Hypothalamus (tissue), 51 donors: ENCODE measurements at places on chromosomes 16 and 17.

GRCh38 chr16:31329671-31330552 is 25.1 kb upstream of the ITGAX start:
- no peak for DNase-seq

- peak; percentile 36 for DNase-seq
Measured at GRCh38 chr17:28896884-28897768, at the start of gene FLOT2. FLOT2 (minus strand) TSS chr17:28897733; CDS start chr17:28897574, 159 bp downstream.

GRCh38 chr17:9536061-9536460 is 39.6 kb downstream of the STX8 start:
- no peak for DNase-seq

DNA sequence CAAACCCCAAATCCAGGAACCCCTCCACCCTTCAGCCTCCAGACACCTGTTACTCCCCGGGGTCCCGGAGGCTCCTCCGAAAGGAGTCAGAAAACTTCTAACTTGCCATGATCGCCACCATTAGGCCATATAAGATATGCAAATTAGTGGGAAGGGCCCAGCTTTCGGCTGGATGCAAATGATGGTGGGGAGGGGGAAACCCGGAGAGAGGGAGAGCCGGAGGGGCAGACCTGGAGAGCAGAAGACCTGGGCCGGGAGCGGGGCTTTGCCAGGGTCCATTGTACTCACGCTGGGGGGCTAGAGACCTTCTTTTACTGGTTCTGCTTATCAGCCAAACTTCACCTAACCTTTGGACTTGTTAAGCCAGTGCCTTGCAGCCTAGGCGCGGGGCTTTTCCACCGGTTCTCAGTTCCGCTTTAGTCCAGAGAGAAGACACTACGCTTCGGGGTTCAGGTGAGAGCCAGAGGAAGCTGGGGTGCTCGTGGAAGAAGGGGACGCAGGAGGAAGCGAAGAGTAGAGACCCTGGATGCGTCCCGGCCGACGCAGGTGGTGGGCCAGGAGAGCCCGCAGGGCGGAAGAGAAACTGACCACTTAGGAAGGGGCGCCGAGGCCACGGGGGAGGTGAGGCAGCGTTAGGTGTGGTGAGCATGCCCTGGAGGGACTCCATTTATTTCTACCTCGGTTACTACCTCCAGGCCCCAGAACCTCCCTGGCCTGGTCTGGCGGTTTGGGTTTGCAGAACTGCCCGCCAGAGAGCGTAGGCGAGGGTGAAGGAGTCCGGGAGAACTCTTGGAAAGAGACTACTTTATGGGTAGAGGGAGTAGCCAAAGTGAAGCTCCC is at the start of gene HNF1B:
Gene HNF1B (minus strand): TSS at position 99 of the 840 bp plus-strand sequence. CDS start 175 bp downstream, outside the sequence.
- no peak for DNase-seq

GRCh38 chr17:41521574-41522261 is 3.0 kb upstream of the KRT15 start:
- DNase-seq = no peak

- DNase-seq = no peak
Measured at GRCh38 chr16:8956265-8957062, 7.2 kb downstream of the USP7 start.

GRCh38 chr17:80339731-80340456 is 75.1 kb upstream of the ENDOV start:
- no peak for DNase-seq

DNA sequence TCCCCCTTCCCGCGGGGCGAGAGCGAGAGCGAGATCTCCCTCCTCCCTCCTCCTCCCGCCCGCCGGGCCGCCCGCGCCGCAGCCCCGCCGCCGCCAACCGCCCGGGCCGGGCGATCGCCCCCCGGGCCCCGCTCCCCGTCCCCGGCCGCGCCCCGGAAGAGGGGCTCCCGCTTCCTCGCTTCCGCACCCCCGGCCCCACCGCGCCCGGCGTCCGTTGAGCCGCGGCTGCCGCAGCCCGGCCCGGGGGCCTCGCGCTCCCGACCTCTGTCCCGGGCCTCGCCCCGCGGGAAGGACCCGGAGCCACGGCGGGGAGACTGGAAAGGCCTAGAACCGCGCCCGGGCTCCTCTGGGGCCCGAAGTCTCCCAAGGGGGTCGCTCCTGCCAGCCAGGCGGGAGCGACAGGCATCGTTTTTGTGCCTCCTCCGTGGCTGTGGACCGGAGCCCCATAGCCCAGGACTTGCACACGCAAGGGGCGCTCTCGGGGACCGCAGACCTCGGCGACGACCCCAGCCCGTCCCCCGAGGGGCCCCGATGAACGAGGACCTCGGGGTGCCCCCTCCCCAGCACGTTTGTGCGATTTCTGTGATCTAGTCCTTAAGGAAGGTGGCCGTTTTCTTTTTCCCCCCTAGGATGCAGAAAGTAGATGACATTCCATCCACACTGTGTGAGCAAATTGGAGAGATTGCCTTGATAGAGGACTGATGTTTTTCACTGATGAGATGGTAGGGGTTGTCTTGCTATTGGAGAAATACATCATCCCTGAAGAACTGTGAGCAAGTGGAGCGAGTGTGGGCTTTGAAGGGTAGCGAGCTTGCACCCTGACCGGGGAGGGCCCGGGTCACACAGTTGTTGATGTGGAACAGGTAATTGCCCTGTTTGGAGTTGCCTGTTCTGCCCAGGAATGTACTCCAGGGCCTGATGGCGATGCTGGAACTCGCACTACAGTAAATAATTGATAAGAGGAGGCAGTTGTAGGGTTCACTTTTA is 611 bp downstream of the BANP start:
- DNase-seq = peak; percentile 55

DNA sequence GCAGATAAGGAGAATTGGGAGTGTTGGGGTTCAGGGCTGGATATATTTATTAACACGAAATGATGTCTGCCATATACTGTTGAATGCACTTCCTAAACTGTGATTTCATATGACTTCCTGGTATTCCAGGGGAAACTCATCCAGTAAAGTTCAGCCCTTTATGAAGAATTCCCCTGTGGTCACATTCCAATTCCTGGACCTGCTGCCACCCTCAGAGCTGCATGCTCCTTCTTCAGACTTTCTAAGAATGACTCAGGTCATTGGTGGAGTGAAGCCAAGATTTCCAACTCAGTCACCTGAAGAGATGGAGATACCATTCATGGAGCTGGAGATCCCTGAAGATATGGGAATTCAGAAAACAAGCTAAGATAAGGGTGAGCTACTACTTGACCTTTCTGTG is 114.2 kb upstream of the TMEM97 start:
- no peak for DNase-seq

DNA sequence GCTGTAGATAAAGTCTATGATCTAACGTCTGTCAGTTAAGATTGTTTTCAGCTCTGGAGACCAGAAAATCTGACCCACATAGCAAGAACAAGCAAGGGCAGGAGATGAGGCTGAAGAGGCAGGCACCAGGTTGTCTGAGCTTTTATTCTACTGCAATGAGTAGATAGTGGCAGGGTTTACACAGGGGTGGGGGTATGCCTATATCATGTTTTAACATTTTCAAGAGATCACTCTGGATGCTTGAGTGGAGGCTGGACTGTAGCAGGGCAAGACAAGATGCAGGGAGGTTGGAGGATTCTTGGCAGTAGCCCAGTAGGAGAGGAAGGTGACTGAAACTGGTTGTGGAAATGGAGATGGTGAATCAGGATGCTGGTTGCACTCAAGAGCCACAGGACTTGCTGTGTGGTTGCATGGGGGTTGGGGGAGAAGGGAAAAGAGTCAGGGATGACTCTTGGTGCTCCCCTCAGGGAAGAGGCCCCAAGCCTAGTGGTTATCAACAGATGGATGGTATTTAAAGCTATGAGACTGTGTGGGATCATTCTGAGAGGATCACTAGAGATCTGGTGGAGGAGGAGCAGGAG is 143.1 kb upstream of the KCNJ18 start:
- DNase-seq = no peak

DNA sequence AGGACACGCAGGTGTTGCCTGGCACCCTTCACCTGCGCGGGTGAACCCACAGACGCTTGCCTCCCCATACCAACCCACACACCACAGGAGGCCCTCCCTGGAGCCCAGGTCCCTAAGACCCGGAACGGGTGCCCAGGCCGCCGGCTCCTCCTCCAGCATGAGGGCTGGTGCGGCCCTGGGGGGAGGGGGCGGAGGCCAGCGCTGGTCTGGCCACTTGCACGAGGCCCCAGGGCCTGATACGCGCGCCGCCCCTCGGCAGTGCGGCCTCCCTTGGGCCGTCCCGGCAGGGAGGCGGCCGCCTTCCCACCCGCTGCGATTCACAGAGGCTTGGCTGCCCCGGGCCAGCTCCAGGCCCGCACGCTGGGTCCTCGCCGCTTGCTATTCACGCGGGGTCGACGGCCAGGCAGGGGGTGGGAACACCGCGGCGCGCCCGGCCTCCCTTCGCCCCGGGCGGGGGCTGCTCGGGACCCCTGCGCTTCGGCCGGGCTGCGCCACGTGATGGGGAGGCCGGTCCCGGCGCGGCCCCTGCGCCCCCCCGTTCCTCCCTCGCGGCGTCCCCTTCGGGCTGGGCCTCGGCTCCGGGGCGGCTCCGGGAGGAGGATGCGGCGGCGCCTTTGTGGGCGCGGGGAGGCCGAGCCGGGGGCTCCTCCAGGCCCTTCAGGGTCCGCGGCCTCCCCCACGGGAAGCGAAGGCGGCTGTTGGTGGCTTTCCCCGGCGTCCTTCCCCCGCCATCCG is 685 bp downstream of the FASN start:
- no peak for DNase-seq

DNA sequence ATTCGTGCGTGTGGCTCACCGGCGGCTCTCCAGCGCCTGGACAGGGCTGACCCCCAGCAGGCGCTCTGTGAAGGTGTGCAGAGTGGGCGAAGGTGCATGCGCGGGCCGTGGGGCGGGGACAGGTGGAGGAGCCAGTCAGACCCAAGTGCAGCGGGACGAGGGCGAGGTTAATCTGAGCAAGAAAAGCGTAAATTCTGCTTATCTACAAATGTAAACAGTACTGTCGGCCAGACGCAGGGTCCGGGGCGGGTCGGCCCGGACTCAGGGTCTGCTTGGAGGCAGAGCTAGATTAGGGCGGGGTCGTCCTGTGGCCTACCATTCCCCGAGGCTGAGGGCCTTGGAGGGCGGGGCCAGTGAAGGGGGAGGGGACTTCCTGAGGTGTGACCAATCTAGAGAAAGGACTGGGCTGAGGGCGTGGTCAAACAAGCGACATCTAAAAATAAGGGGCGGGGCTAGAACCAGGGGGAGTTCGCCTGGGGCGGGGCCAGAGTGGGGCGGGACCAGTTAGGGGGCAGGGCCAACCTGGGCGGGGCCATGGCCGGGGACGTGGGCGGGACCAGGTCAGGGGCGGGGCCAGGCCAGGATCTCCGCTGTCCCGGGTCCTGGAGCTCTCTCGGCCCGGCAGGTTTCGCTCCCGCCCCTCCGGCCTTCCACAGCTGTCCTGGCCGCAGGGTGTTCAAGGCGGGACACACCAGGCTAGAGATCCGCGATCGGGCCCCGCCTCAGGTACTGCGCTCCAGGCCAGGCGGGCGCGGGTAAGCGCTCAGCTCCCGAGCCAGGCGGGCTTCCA is at the start of gene SEC14L5:
Gene SEC14L5 (plus strand): TSS at position 611 of the 790 bp plus-strand sequence. CDS start 994 bp downstream, outside the sequence.
- peak; percentile 86 for DNase-seq

DNA sequence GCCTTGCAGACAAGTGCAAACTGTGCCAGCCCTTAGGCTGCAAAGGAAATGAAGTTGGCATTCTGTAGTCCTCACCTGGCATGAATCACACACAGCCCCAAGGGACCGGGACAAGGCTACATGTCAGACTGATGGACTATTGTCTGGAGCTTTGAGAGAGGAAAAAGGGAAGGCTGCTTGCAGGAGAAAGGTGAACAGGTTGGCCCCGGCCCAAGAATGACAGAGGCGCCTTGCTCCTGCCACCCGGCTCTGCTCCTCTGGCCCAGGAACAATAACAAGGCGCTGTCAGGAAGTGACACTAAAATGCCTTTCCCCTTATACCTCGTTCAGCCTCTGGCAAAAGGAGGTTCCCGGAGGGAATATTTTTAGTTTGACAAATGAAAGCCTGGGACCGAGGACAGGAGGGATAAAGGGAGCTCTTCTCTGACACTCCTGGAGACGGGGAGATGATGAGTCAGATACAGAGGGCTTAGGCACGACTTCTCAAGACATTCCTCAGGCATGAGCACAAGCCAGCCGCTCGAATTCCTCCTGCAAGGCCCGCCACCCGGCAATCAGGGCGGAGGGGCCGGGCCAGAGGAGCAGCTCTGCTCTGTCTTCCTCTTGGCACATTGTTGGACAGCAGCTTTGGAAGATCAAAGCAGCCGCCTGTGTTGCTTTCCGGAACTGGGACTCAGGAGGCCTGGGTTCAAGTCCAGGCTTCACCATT is 105.8 kb downstream of the NOG start:
- no peak for DNase-seq

DNA sequence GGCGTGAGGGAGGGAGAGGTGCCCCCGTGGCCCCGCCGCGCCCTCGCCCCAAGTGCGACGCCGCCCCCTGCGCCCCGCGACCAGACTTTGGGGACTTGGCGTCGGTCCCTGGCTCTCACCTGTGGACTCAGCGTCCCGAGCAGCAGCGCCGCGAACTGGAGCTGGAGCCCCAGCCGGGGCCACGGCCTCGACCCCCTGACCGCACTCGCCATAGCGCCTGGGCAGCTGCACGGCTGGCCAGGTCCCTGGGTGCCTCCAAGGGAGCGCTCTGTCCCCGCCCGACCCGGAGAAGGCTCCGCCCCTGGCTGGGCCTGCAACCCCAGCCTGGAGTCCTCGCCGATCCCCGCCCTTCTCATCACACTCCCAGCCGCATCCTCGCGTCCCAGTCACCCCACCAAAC is at the start of gene ERN2:
Gene ERN2 (minus strand): TSS at position 247 of the 400 bp plus-strand sequence. CDS start 35 bp downstream, at position 212.
- DNase-seq = no peak

DNA sequence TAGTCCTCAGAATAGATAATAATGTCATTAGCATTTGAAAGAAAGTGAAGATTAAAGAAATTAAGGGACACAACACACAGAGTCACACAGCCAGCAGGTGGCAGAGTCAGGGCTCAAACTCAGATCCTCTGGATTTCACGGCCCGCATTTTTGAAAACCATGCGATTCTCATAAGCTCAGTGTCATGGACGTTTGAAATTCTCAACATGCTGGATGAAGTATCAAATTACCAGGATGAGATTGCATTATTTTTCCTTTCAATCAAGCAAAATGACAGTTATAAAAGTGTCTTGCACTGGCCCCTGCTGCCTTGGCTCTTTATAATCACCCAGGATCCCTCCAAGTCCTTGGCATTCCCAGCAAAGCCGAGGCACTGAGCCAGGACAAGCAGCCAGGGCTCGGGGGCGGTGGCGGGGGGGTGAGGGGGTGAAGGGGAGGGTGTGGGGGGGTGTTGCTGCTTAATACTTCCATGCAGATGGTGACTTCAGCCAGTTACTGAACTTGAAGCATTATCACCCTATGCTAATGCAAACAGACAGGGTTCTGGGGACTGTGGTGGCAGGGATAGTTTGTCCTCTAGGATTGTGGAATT is 6.6 kb upstream of the BMERB1 start:
- no peak for DNase-seq

- DNase-seq = no peak
Measured at GRCh38 chr17:28865946-28866752, 11.3 kb downstream of the ERAL1 start.

- DNase-seq = no peak
Measured at GRCh38 chr16:77850636-77851333, 62.4 kb downstream of the VAT1L start.

GRCh38 chr16:86099326-86099725 is 200.4 kb downstream of the IRF8 start:
- no peak for DNase-seq

- DNase-seq = no peak
Measured at GRCh38 chr16:87135246-87136030, 181.8 kb downstream of the C16orf95 start.

- DNase-seq = no peak
Measured at GRCh38 chr17:13984956-13985355, 84.3 kb upstream of the COX10 start.
